ENCODE measurements at places on chromosomes 12 and 14. TPM values are rescaled to one million over a fixed set of nuclear protein-coding genes. Genes with fewer than 3 reads are reported as not detected.

Gene FOXA1
- not detected for total RNA-seq

Gene LTBP2
- 141 TPM for total RNA-seq

Gene RAB35
- total RNA-seq: 47.4 TPM

Gene RPAP3
- total RNA-seq: 24.0 TPM

Gene HSPB8
- total RNA-seq: 92.0 TPM

Gene HVCN1
- 3.6 TPM for total RNA-seq

Gene ARG2
- total RNA-seq: 5.1 TPM

Gene STYK1
- total RNA-seq: 0.19 TPM

Gene PAH
- total RNA-seq: not detected

Gene KCNA5
- total RNA-seq: 3.0 TPM

Gene DDN
- total RNA-seq: not detected

Gene SCAF11
- total RNA-seq: 105 TPM

Gene OR6C70
- not detected for total RNA-seq

Gene FOXN4
- total RNA-seq: not detected

Gene NTS
- total RNA-seq: 2.4 TPM

Gene ARID2
- total RNA-seq: 27.8 TPM

Gene CMA1
- 0.71 TPM for total RNA-seq
